ENCODE measurements at places on chromosomes 1 and 21. TPM values are rescaled to one million over a fixed set of nuclear protein-coding genes. Genes with fewer than 3 reads are reported as not detected.

DNA sequence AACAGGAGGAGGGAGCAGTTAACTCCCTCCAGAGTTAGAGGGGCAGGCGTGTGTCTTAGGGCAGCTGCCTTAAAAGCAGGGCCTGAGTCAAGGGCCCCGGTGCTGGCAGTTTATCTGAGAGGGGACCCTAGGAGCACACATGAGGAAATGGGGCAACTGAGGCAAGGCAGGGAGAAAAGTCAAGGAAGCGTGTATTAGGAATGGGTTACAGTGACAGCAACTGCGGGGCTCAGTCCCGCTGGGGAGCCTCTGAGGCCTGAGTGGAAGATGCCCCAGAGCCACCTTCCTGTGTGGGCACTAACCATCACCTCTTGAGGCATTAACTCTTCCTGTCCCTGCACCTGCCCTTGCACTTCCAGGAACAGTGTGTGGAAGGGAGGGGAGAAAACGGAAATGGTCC is 276.3 kb downstream of the MATN1 start:
- no peak for DNase-seq

- DNase-seq = no peak
Measured at GRCh38 chr1:24168245-24168644, 18.8 kb downstream of the IFNLR1 start.

DNA sequence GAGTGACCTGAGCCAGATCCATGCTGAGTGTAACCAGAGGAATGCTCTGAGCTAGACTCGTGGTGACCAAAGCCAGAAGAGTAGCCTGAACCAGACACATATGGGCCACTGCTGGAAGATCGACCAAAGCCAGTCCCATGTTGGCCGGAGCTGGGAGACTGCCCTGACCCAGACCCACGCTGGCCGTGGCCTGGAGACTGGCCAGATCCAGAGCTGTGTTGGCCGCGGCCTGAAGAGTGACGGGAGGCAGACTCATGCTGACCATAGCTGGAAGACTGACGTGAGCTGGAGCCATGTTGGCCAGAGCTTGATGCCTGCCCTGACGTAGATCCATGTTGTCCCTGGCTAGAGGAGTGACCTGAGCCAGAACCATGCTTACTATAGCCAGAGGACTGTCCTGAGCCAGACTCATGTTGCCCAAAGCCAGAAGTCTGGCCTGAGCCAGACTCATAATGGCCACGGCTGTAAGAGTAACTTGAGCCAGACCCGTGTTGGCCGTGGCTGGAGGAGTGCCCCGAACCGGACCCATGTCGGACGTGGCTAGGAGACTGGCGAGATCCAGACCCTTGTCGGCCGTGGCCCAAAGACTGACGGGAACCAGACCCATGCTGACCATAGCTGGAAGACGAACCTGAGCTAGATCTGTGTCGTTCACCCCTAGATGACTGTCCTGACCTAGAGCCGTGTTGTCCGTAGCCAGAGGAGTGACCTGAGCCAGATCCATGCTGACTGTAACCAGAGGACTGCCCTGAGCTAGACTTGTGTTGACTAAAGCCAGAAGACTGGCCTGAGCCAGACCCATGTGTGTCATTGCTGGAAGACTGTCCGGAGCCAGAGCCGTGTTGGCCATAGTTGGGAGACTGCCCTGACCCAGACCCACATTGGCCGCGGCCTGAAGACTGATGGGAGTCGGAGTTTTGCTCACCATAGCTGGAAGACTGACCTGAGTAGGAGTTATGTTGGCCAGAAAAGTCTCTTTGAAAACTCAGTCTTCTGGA is 3.5 kb downstream of the HRNR start:
- no peak for DNase-seq

GRCh38 chr1:36834586-36834985 is 199.7 kb downstream of the GRIK3 start:
- no peak for DNase-seq

DNA sequence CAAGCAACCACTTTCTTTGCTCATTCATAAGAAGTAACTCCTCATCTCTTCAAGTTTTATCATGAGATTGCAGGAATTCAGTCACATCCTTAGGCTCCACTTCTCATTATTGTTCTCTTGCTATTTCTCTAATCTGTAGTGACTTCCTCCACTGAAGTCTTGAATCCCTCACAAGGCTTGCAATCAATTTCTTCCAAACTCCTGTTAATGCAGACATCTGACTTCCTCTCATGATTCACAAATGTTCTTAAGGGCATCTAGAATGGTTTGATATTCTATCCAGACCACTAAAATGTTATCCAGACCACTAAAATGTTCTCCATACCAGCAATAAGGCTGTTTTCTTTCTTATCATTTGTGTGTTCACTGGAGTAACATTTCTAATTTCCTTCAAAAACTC is 528.1 kb downstream of the DPYD start:
- no peak for DNase-seq

DNA sequence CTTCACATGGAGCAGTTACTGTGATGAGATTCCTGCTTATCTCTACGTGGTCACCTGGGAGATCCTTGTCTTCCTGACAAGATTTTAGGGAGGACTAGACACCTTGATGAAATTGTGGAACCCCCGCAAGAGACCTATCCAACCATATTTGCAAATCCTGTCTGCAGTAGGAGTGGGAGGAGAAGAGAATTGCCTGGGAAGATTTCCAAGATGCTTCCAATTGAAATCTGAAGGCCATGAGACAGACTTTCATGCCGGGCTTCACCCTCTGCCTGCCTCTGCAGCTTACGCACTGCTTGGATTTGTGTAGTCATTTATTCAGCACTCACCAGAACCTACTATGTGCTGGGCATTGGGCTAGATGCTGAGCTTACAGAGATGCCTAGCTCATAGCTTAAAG is 106.6 kb downstream of the OMA1 start:
- no peak for DNase-seq

GRCh38 chr1:82946096-82946605 is 1052.8 kb downstream of the TTLL7 start:
- no peak for DNase-seq

DNA sequence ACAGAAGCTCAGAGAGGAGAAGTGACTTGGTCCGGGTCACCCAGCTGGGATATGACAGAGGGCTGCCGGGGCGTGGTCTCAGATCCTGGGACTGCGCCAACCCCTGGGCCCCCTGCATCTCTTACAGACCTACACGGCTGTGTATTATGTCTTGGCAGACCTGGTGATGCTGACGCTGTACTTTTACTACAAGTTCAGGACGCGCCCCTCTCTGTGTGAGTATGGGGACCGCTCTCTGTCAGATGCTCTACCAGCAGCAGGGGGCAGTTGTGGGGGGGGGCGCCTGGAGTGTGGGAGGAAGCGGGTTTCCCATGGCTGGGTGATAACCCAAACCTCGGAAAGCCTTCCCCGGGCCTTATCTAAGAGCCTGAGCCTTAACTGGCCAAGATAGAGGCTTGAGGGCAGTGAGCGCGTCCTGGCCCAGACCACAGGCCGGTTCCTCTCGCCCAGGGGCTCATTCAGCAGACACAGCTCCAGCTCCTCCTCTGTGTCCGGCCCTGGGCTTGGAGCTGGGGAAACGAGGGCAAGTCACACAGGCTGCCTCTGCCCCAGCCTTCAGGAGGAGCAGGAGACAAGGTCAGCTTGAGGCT is 13.3 kb downstream of the SLC66A1 start:
- no peak for DNase-seq

Gene DIRAS3
- not detected for total RNA-seq

Measured in PC-3 (cell line).